ENCODE measurements at places on chromosomes 6 and 20.

- no peak for DNase-seq
Observed at GRCh38 chr6:41546866-41547798, 951 bp downstream of the FOXP4 start.

DNA sequence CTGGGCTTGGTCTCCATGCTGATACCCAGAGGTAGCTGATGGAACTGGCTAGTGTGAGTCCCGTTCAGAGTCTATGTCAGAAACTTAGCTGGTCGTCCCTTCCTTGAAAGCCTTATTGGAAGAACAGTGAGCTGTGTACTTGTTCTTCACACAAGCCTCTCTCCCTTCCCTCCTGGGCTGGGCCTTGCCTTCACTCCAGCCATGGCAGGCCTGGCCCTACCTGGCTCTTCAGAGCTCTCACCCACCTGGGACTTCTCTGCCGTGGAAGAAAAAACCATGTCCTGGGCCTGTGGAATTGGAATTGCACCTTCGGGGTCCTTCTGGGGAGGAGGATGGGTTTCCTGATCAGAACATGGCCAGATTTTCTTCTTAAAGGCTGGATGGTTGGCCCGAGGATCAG, 20.3 kb upstream of the ZNF831 start:
- no peak for DNase-seq

DNA sequence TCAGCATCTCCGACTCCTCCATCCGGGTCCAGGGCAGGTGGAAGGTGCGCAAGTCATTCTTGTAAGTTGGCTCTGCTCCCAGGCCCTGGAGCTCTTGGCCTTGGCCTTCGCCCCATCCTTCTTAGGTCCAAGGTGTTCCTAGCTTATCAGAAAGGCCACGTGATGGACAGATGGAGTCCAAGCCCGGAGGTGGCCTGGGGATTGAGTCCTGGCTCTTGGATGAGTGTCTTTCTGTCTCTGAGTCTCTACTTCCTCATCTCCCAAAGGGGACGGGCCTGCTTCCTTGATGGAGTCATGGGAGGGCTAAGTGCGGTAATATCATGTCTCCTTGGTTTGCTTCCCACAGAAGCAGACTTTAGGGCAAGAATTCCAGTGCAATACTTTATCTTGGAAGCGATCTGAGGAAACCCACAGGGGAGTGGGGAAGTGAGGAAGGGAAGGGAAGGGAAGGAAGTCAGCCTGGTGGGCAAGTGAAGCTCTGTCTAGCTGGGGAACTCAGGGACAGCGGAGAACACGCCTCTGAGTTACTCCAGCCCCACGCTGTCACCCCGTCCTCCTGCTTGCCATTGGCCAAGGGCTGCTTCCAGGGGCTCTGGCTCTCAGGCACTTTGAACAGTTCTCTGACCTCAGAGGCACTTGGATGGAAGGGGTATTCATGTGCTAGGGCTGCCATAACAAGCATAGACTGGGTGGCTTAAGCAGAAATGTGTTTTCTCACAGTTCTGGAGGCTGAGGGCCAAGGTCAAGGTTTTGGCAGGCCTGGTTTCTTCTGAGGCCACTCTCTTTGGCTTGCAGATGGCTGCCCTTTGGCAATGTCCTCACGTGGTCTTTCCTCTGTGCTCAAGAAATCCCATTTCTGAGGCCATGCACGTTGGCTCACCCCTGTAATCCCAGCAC, 4.8 kb downstream of the LBP start:
- DNase-seq = no peak

DNA sequence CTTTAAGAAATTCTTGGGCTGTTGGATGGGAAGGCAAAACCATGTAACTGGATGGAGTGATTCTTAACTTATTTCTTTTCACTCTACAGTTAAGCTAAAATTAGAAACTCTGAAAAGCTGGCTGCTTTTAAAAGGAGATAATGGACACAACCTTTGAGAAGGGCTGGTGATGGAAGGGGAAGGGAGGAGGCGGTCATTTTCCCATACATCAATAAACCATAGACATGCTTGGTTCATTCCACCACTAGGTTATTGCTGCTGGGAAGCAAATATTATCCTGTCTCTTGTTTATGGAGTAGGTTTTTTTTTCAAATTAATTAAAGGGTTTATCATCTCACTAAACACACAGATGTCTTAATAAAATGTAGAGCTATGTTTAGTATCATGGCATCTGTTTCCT, 76.2 kb downstream of the PLCB1 start:
- no peak for DNase-seq

GRCh38 chr20:829551-829950, 4.0 kb upstream of the FAM110A start:
- DNase-seq = no peak

GRCh38 chr20:41136680-41137613, at the start of gene PLCG1:
TSS of gene PLCG1 (plus strand) at chr20:41137543. CDS start at chr20:41137642, 99 bp downstream.
- DNase-seq = peak; percentile 60

DNA sequence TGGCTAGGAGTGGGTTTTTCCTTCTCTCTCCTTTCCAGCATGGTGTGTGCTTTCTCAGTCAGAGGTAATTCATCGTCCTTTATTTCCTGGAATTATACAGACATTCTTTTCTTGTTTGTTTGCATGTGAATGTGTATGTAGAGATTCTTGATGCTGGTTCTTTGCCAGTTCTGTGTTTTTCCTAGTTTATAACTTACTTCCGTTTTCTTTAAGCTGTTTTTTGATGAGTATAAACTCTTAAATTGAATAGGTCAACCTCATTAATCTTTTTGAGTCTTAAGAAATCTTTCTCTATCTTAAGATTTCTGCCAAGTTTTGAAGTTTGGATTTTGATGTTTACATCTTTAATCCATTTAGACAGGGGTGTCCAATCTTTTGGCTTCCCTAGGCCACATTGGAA, 38.7 kb downstream of the IGF2R start:
- no peak for DNase-seq

- DNase-seq = no peak
Observed at GRCh38 chr6:133683308-133683580, 205.7 kb upstream of the TCF21 start.

GRCh38 chr20:51305316-51306052, 237.0 kb downstream of the NFATC2 start:
- DNase-seq = no peak

- DNase-seq = no peak
Observed at GRCh38 chr20:38046572-38046971, 13.0 kb downstream of the RPRD1B start.

DNA sequence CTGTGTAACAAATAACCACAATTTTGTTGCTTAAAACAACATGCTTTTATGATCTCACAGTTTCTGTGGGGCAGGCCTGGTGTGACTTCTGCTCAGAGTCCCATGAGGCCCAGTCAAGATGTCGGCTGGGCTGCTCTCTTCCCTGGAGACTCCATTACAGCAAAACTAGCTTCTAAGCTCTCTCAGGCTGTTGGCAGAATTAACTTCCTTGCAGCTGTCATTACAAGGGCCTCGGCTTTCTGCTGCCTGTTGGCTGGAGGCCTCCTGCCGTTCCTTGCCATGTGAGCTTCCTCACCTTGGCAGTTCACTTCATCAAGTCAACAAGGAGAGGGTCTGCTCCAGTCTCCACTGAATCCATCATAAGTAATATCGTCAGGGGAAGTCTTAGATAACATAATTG, 659.2 kb downstream of the PRKN start:
- no peak for DNase-seq

DNA sequence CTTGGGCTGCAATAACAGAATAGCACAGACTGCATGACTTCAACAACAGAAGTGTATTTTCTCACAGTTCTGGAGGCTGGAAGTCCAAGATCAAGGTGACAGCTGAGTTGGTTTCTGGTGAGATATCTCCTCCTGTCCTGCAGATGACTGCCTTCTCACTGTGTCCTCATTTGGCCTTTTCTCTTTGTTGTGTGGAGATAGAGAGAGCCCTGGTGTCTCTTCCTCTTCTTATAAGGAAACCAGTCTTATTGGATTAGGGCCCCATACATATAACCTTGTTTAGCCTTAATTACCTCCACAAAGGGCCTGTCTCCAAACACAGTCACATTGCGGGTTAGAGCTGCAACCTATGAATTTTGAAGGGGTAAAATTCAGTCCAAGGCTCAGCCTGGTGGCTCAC, 57.0 kb upstream of the BMP6 start:
- DNase-seq = no peak

Data from stimulated activated CD8-positive, alpha-beta memory T cell treated with anti-CD3 and anti-CD28 coated beads, Interleukin-4, amount 100 ng/mL, for 4 hours (primary cell).